Hair follicle dermal papilla cell (primary cell): ENCODE measurements at places on chromosomes 12 and 14. TPM values are rescaled to one million over a fixed set of nuclear protein-coding genes. Genes with fewer than 3 reads are reported as not detected.

Gene CD69
- total RNA-seq = not detected in 2 replicates

Gene LTBP2
- total RNA-seq = 308 and 309 TPM in 2 replicates

Gene CMKLR1
- total RNA-seq = 17.4 and 19.6 TPM in 2 replicates

Gene CLEC2A
- total RNA-seq = not detected in 2 replicates

Gene SERPINA4
- not detected in 2 replicates for total RNA-seq

Gene ITGB7
- total RNA-seq = 1.3 and 1.8 TPM in 2 replicates

Gene C12orf54
- not detected in 2 replicates for total RNA-seq

Gene ADAMTS20
- total RNA-seq = 0.12 TPM in 1 of 2 replicates, not detected in the other

Gene ACOT6
- total RNA-seq = 0.16 TPM in 1 of 2 replicates, not detected in the other

Gene CCDC85C
- total RNA-seq = 2.9 and 4.7 TPM in 2 replicates

Gene PLXNC1
- total RNA-seq = 14.9 and 46.6 TPM in 2 replicates

Gene C1QL4
- total RNA-seq = 0.12 TPM in 1 of 2 replicates, not detected in the other

Gene GXYLT1
- total RNA-seq = 9.2 TPM in 2 replicates

Gene EFS
- 28.9 and 31.2 TPM in 2 replicates for total RNA-seq

Gene REM2
- 0.12 TPM in 1 of 2 replicates, not detected in the other for total RNA-seq

Gene SYNDIG1L
- not detected in 2 replicates for total RNA-seq

Gene VDR
- total RNA-seq = 57.0 and 66.0 TPM in 2 replicates

Gene NID2
- 214 and 291 TPM in 2 replicates for total RNA-seq

Gene GARIN6
- not detected in 2 replicates for total RNA-seq

Gene JAG2
- 0.61 and 2.3 TPM in 2 replicates for total RNA-seq

Gene ACSS3
- 16.3 and 20.4 TPM in 2 replicates for total RNA-seq

Gene BCL11B
- 0.36 and 0.81 TPM in 2 replicates for total RNA-seq

Gene ORMDL2
- total RNA-seq = 13.0 and 14.7 TPM in 2 replicates

Gene PMCH
- not detected in 2 replicates for total RNA-seq

Gene DENND5B
- total RNA-seq = 18.3 and 22.1 TPM in 2 replicates

Gene TBX3
- 30.8 and 36.2 TPM in 2 replicates for total RNA-seq

Gene RPL10L
- total RNA-seq = not detected in 2 replicates

Gene OTX2
- total RNA-seq = not detected in 2 replicates

Gene BTBD6
- total RNA-seq = 48.2 and 59.1 TPM in 2 replicates

Gene TM9SF1
- 76.5 and 83.1 TPM in 2 replicates for total RNA-seq

Gene RAD51B
- total RNA-seq = 14.1 and 23.4 TPM in 2 replicates

Gene PIWIL1
- total RNA-seq = not detected in 2 replicates

Gene PPP4R4
- 2.7 and 5.4 TPM in 2 replicates for total RNA-seq

Gene FERMT2
- total RNA-seq = 178 and 206 TPM in 2 replicates

Gene PRORP
- 23.8 and 25.2 TPM in 2 replicates for total RNA-seq
